Bronchial epithelial cell (primary cell): ENCODE measurements at places on chromosomes 1 and 21.
A peak's percentile ranks its signal among the peaks of the same experiment; 100 is the strongest.

DNA sequence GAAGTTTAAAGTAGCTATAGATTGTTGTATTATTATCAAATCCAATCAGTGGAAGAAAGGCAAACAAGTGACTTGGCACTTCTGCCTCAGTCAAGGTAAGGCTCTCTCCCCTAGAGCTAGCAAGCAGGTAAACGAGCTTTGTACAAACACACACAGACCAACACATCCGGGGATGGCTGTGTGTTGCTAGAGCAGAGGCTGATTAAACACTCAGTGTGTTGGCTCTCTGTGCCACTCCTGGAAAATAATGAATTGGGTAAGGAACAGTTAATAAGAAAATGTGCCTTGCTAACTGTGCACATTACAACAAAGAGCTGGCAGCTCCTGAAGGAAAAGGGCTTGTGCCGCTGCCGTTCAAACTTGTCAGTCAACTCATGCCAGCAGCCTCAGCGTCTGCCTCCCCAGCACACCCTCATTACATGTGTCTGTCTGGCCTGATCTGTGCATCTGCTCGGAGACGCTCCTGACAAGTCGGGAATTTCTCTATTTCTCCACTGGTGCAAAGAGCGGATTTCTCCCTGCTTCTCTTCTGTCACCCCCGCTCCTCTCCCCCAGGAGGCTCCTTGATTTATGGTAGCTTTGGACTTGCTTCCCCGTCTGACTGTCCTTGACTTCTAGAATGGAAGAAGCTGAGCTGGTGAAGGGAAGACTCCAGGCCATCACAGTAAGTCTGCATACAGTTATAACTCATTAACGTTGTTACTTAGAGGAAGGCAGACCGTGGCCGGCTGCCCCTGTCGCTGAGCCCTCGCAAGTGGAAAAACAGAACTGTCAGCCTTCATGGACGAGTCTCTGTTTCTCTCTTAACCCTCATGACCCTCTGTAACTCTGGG lies at the start of gene PALMD:
PALMD (plus strand) TSS at position 415 of the 833 bp plus-strand sequence; CDS start at position 620, 205 bp downstream.
- peak; percentile 82 for DNase-seq

GRCh38 chr1:167773516-167773915 lies 51.7 kb downstream of the MPZL1 start:
- DNase-seq = no peak

- peak; percentile 13 for DNase-seq
Observed at GRCh38 chr1:147541672-147542568, 619 bp downstream of the BCL9 start.

GRCh38 chr1:56837244-56837939 lies 17.2 kb upstream of the C8A start:
- no peak for DNase-seq

- DNase-seq = no peak
Observed at GRCh38 chr1:62561306-62561705, 36.0 kb upstream of the ANGPTL3 start.

DNA sequence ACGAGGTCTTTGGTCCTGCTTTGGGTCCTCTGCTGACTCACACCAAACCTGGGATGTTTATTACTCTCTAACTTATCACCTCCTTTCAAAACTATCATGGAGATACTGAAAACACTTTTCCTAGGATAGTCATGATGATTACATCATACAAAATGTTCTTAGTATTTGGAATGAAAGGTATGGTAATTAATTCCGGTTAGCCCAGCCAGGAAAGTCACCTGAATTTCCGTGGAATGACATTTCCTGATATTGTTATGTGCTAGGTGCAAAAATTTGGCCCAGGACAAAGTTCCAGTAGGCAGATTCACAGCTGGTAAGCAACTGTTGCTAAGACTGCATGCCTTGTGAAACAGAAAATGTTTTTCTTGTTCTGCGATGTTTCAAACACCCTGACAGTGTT lies 203.4 kb downstream of the ZNF648 start:
- no peak for DNase-seq

GRCh38 chr21:14245711-14246110 lies 29.8 kb downstream of the RBM11 start:
- no peak for DNase-seq

DNA sequence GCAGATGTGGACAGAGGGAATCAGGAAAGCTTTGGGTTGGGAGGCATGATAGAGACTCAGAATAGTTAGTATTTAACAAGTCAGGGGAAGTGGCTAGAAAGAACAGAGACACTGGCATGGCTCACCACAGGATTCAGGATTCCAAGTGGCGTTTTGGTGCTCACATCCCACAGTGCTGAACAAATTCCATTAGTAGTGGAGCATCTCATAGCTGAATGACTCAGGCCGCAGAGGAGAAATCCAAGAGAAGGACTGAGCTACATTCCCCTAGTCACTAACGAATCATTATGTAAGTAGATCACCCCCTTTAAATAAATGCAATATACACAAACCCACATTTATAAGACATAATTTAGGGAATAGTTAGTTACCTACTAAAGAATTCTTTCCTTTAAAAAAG lies 5.0 kb upstream of the KCNJ9 start:
- DNase-seq = no peak

DNA sequence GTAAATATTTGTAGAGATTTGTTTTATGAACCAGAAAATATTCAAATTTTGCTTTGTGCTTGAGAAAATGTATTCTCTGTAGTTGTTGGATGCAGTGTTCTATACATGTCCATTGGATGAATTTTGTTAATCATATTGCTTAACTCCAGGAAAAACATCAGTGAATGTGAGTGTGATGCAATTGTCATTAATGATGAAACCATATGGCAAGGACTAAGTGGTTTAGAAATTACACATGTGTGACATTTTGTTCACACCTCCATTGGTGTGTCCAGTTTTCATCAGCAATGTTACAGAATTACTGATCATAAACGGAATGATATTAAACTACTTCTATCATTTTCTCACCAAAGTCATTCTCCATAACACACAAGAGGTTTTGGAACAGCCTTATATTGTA lies 151.8 kb upstream of the ST6GALNAC5 start:
- DNase-seq = no peak

DNA sequence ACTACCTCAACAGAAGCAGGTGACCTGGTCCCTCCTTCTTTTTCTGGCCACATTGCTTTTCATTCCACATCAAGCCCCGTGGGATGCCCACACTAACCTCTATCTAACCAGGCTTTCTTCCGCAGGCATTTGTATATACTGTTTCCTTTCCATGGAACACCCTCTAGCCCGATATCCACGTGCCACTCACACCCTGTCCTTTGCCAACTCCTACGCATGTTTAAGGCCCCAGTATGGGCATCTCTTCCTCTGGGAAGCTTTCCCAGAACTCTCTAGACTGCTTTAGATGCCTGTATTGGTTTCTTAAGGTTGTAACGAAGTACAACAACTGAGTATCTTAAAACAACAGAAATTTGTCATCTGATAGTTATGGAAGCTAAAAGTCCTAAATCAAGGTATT lies 121.0 kb downstream of the TNR start:
- DNase-seq = no peak

GRCh38 chr1:111967886-111968285 lies 21.6 kb downstream of the KCND3 start:
- DNase-seq = no peak
